ENCODE measurements at places on chromosomes 3 and 15. TPM values are rescaled to one million over a fixed set of nuclear protein-coding genes. Genes with fewer than 3 reads are reported as not detected.

CHRNA3 gene
- total RNA-seq: not detected

GPR15 gene
- total RNA-seq: not detected

CHAC1 gene
- 16.9 TPM for total RNA-seq

CCDC80 gene
- 386 TPM for total RNA-seq

FBXO40 gene
- total RNA-seq: not detected

AVEN gene
- total RNA-seq: 30.8 TPM

All from smooth muscle cell of trachea (primary cell).